ENCODE measurements at places on chromosomes 4 and X. TPM values are rescaled to one million over a fixed set of nuclear protein-coding genes. Genes with fewer than 3 reads are reported as not detected.

- H3K27me3 ChIP-seq = no peaks in the 10 kb centered on the region
- H3K4me3 ChIP-seq = peak overlapping the region; percentile 83
- H3K36me3 ChIP-seq = peaks cover 36% of the 10 kb centered on the region
- peaks cover 40% of the 10 kb centered on the region for H3K4me1 ChIP-seq
- DNase-seq = no peak
- peak overlapping the region; percentile 85 for H3K27ac ChIP-seq
Observed at GRCh38 chr4:82865592-82865991, 25.4 kb downstream of the SEC31A start.

Gene MAGEA8
- total RNA-seq = not detected

GRCh38 chr4:61580721-61581377 is 380.7 kb downstream of the ADGRL3 start:
- H3K27me3 ChIP-seq = no peaks in the 10 kb centered on the region
- H3K4me1 ChIP-seq = no peaks in the 10 kb centered on the region
- no peak for DNase-seq
- peaks cover 4% of the 10 kb centered on the region for H3K36me3 ChIP-seq

Gene SASH3
- 243 TPM for total RNA-seq

Gene ITM2A
- total RNA-seq = 37.0 TPM

DNA sequence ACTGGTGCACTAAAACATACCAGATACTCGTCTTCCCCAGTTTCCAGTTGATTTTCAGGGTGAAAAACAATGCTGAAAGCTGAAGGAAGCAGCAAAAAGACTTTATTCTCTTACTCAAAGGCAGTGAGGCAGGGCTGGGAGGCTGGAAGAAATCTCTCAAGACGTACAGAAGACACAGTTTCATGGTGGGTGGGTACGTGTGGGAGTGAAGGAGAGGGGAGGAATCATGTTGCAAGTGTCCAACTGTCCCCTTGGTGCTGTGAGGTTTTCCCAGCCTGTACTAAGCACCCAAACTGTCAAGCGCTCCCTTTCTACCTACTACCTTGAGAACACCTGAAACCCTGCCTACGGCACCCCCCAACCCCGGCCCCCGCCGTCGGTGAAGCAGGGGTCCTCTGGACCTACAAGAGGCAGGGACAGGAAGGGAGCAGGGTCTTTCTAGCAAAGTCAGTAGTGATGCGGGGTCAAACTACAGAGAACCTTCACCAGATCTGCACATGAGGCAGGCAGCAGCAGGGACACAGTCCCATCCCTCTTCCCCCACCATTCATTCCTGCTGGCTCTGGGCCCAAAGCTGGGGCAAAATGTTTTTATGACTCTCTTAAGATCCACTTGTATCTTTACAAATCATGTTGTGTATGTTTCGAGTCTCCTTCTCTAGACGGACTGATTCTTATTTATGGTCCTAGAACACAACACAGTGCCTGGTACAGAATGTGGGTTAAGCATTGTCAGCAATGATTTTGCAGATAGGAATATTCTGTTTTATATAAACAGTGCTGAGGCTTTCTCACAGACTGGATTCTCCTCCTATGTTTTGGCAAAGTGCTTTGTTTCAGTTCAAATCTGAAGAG is 2.4 kb upstream of the SETD7 start:
- DNase-seq = no peak
- H3K4me1 ChIP-seq = peaks cover 27% of the 10 kb centered on the region
- H3K36me3 ChIP-seq = no peaks in the 10 kb centered on the region
- no peak overlapping the region for H3K4me3 ChIP-seq

DNA sequence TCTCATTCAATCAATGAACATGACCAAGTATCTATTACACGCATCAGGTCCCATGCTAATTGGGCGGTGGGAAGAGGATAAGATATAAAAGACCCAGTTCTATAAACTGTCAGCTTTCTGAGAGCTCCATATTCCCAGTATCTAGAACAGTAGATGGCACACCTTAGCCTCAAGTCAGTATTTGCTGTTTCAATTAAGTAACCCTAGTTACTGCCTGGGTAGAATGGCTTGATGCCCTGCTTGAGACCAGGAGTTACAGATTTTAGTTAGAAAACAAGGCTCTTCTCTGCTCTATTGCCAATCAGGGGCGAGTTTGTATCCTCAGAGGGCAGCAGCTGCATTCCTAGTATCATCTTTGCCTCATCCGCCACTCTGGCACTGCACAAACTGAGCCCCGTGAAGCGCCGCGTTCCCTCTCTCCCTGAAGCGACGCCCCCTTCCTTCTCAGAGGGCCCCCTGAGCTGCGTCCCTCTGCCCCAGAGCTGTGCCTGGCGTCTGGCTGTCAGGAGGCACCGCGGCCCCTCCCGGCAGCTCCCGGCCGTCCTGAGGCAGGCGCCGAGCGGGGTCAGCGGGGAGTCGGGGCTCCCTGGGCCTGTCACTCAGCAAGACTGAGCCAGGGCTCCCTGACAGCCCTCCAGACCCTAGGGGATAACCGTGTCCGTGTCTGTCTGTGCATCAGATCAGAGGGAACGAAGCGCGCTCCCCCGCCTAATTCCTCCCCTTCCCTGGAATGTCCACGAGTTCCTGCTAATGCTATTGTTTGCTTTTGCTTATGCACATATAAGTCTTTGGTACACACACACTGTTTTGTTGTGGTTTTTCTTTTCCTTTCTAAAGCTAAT is 212.4 kb upstream of the TTC29 start:
- H3K4me1 ChIP-seq = no peaks in the 10 kb centered on the region
- DNase-seq = no peak
- no peak overlapping the region for H3K27ac ChIP-seq
- H3K27me3 ChIP-seq = peaks cover 16% of the 10 kb centered on the region

- H3K27me3 ChIP-seq = no peaks in the 10 kb centered on the region
- H3K36me3 ChIP-seq = no peaks in the 10 kb centered on the region
- no peaks in the 10 kb centered on the region for H3K4me1 ChIP-seq
- no peak for DNase-seq
- no peak overlapping the region for H3K4me3 ChIP-seq
Observed at GRCh38 chr4:63922146-63922545, 487.1 kb downstream of the TECRL start.

GRCh38 chr4:170853422-170854021 is 763.8 kb upstream of the AADAT start:
- peaks cover 6% of the 10 kb centered on the region for H3K36me3 ChIP-seq
- no peaks in the 10 kb centered on the region for H3K27me3 ChIP-seq
- no peak overlapping the region for H3K4me3 ChIP-seq
- H3K4me1 ChIP-seq = no peaks in the 10 kb centered on the region
- no peak overlapping the region for H3K27ac ChIP-seq

GRCh38 chr4:165328708-165329107 is 1.2 kb downstream of the MSMO1 start:
- H3K4me1 ChIP-seq = peaks cover 41% of the 10 kb centered on the region
- peaks cover 17% of the 10 kb centered on the region for H3K36me3 ChIP-seq
- no peak overlapping the region for H3K4me3 ChIP-seq
- H3K27me3 ChIP-seq = no peaks in the 10 kb centered on the region

- no peaks in the 10 kb centered on the region for H3K27me3 ChIP-seq
- no peak overlapping the region for H3K4me3 ChIP-seq
- DNase-seq = no peak
- H3K27ac ChIP-seq = no peak overlapping the region
Observed at GRCh38 chrX:132401935-132402334, 86.9 kb downstream of the MBNL3 start.

DNA sequence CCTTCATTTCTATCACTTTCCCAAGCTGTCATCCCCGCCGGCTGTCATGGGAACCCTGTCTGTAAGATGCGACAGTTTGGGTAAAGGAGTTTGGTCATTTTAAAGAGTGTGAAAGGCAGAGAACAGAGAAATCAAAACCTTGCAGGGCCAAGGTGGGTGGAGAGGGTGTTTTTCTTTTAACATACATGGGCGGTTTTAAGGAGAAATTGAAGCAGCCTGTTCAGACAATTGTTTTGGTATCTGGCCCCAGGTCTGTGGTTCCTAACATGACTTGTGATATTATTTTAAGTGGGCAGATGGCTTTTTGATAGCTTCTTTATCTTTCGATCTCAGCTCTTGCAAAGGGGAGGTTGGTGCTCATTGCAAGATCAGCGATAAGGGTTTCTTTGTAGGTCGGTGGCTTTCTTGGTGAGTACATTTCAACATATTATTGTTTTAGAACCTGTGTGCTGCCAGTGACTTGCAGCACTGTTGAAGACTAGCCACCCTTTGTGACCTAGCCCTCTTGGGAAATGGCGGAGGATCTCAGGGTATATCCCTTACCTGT is 3.7 kb downstream of the PPP1R3F start:
- no peak for DNase-seq
- no peak overlapping the region for H3K27ac ChIP-seq
- H3K27me3 ChIP-seq = peaks cover 4% of the 10 kb centered on the region
- H3K4me1 ChIP-seq = peaks cover 55% of the 10 kb centered on the region
- peak overlapping the region; percentile 68 for H3K4me3 ChIP-seq
- H3K36me3 ChIP-seq = peaks cover 6% of the 10 kb centered on the region

DNA sequence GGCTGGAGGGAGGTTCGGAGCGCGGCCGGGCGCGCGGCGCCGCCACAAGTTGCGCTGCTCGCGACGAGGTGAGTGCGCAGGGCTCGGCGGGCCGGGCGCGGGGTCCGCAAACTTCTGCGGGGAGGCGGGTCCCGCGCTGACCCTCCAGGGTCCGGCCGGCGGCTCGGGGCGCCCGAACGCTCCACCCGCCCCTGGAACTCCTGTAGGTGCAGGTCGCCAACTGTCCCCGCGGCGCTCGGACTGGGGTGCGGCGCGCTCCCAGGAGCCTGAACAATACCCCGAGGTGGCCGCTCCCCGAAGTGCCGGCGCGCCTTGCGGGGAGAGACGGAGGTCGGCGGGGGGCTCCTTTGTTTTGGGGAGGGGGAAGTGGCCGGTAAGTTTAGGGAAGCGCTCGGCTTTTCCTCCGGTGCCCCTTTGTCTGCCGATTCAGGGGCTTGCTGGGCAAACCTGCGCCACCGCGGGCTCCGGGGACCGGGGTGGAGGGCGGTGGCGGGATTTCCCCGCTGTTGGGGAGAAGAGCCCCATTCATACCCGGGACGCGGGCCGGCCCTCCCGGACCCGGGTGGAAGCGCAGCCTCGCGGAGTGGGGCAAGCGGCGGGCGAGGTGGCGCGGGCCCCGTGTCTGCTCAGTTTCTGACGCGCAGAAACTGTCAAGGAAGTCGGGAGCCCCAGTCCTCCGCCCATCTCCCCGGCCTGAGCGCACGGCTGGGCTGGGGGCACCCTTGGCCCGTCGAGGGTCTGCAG is 694 bp downstream of the TBL1X start:
- DNase-seq = peak; percentile 67
- no peak overlapping the region for H3K4me3 ChIP-seq
- no peaks in the 10 kb centered on the region for H3K36me3 ChIP-seq

Gene MAGED4B
- 0.50 TPM for total RNA-seq

Gene UBQLN2
- 35.5 TPM for total RNA-seq

Gene CXXC4
- not detected for total RNA-seq

Gene CFAP99
- not detected for total RNA-seq

- no peaks in the 10 kb centered on the region for H3K36me3 ChIP-seq
- H3K4me1 ChIP-seq = peaks cover 1% of the 10 kb centered on the region
- no peak overlapping the region for H3K4me3 ChIP-seq
Observed at GRCh38 chrX:153862369-153863250, 23.4 kb downstream of the L1CAM start.

- no peak for DNase-seq
- no peak overlapping the region for H3K4me3 ChIP-seq
- no peak overlapping the region for H3K27ac ChIP-seq
- H3K27me3 ChIP-seq = peaks cover 14% of the 10 kb centered on the region
- H3K36me3 ChIP-seq = no peaks in the 10 kb centered on the region
- H3K4me1 ChIP-seq = no peaks in the 10 kb centered on the region
Observed at GRCh38 chr4:74642006-74642405, 152.3 kb downstream of the BTC start.

DNA sequence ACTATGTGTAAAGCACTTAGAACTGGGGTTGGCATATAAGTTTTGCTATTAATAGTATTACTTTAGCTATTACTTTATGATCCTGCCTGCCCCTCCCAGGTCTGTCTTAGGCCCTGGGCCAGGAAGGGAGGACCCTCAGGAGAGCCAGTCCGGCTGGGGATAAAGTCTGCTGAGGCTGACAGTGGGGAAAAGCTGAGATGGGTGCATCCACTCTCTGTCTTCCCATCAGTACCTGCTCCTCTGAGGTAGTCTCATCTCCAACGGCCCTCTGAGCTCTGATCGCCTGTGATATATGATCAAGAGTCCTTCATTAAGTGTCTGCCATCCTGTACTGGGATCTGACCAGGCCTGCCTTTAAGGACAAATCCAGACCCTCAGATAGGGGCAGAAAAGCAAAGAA is 156.5 kb upstream of the PJA1 start:
- DNase-seq = no peak
- H3K4me1 ChIP-seq = no peaks in the 10 kb centered on the region
- peaks cover 4% of the 10 kb centered on the region for H3K27me3 ChIP-seq

Gene FAM9B
- not detected for total RNA-seq

Gene CDS1
- total RNA-seq = not detected

DNA sequence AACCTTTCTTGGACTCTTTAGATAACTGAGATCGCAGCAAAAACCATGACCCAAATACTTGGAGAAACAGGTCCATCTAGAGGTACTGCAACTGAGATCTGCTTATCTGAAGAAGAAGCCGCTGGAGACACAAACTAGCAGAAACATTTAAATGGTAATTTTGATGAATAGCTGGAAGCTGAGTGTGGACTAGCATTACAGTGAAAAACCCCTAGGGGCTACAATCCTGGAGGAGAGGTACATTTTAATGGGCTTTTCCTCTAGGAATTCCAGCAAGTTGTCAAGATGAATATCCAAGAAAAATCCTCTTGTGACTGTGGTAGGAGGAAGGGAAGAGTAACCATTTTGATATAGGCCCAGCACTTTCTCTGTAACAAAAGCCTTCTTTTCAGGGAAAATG is 592.5 kb upstream of the GRIA3 start:
- DNase-seq = no peak
- H3K27ac ChIP-seq = no peak overlapping the region
- H3K36me3 ChIP-seq = no peaks in the 10 kb centered on the region
- no peak overlapping the region for H3K4me3 ChIP-seq

GRCh38 chrX:12881914-12882313 is 15.0 kb downstream of the TLR7 start:
- no peaks in the 10 kb centered on the region for H3K4me1 ChIP-seq
- no peaks in the 10 kb centered on the region for H3K27me3 ChIP-seq
- DNase-seq = no peak
- H3K4me3 ChIP-seq = no peak overlapping the region
- H3K27ac ChIP-seq = no peak overlapping the region

GRCh38 chr4:105780176-105780575 is 71.6 kb downstream of the GSTCD start:
- no peak overlapping the region for H3K4me3 ChIP-seq
- DNase-seq = no peak
- H3K4me1 ChIP-seq = no peaks in the 10 kb centered on the region
- peaks cover 1% of the 10 kb centered on the region for H3K36me3 ChIP-seq
- no peaks in the 10 kb centered on the region for H3K27me3 ChIP-seq
- H3K27ac ChIP-seq = no peak overlapping the region

- H3K27me3 ChIP-seq = no peaks in the 10 kb centered on the region
- H3K4me3 ChIP-seq = no peak overlapping the region
- H3K36me3 ChIP-seq = no peaks in the 10 kb centered on the region
- H3K27ac ChIP-seq = no peak overlapping the region
Observed at GRCh38 chr4:87046121-87046551, 111.3 kb downstream of the AFF1 start.

- no peaks in the 10 kb centered on the region for H3K36me3 ChIP-seq
- H3K4me1 ChIP-seq = no peaks in the 10 kb centered on the region
- no peak overlapping the region for H3K4me3 ChIP-seq
- no peak overlapping the region for H3K27ac ChIP-seq
- H3K27me3 ChIP-seq = no peaks in the 10 kb centered on the region
Observed at GRCh38 chrX:123274796-123275195, 90.7 kb downstream of the GRIA3 start.

- H3K36me3 ChIP-seq = peaks cover 5% of the 10 kb centered on the region
- no peak overlapping the region for H3K4me3 ChIP-seq
- no peaks in the 10 kb centered on the region for H3K27me3 ChIP-seq
- DNase-seq = no peak
- no peak overlapping the region for H3K27ac ChIP-seq
- H3K4me1 ChIP-seq = no peaks in the 10 kb centered on the region
Observed at GRCh38 chr4:61336916-61337315, 136.8 kb downstream of the ADGRL3 start.
